ENCODE measurements at places on chromosomes 2 and 18. TPM values are rescaled to one million over a fixed set of nuclear protein-coding genes. Genes with fewer than 3 reads are reported as not detected.

SLC4A3 gene
- polyA plus RNA-seq, result 3.3 TPM

REG1B gene
- 0.24 TPM for polyA plus RNA-seq

SP9 gene
- polyA plus RNA-seq, result not detected

TTN gene
- polyA plus RNA-seq, result 0.90 TPM

FOXD4L1 gene
- polyA plus RNA-seq, result 0.07 TPM

C2orf66 gene
- polyA plus RNA-seq, result 0.24 TPM

CKAP2L gene
- polyA plus RNA-seq, result 6.2 TPM

DES gene
- 429 TPM for polyA plus RNA-seq

- no peak for DNase-seq
- no peaks in the 10 kb centered on the region for H3K27me3 ChIP-seq
- H3K4me3 ChIP-seq, result no peak overlapping the region
- no peak overlapping the region for H3K27ac ChIP-seq
- peaks cover under 1% of the 10 kb centered on the region for H3K36me3 ChIP-seq
These were observed 161.5 kb downstream of the PHLPP1 start for GRCh38 chr18:62876828-62877227.

DNA sequence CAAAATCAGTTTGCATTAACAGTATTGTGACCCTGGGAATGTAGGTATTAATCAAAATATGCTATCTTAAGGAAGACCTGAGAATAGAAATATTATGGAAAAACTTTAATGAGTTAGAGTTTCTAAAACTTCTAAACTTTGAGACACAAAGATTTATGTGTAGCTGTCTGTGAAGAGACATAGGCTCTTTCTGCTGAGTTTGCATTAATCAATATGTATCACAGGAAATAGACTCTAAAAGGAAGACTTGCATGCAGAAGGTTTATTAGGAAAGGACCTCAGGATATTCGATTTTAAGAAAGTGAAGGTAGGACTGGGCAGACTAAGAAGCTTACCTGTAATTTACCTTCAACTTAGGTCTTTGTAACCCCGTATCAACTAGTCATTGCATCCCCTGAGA lies 494.8 kb upstream of the NRXN1 start:
- H3K4me1 ChIP-seq, result no peaks in the 10 kb centered on the region
- DNase-seq, result no peak
- no peak overlapping the region for H3K4me3 ChIP-seq
- no peaks in the 10 kb centered on the region for H3K36me3 ChIP-seq
- H3K27ac ChIP-seq, result no peak overlapping the region

- DNase-seq, result peak; percentile 34
- H3K4me1 ChIP-seq, result peaks cover 3% of the 10 kb centered on the region
- H3K27me3 ChIP-seq, result peaks cover 9% of the 10 kb centered on the region
- H3K36me3 ChIP-seq, result no peaks in the 10 kb centered on the region
These were observed 11.3 kb upstream of the PXDN start for GRCh38 chr2:1755436-1756191.

DNA sequence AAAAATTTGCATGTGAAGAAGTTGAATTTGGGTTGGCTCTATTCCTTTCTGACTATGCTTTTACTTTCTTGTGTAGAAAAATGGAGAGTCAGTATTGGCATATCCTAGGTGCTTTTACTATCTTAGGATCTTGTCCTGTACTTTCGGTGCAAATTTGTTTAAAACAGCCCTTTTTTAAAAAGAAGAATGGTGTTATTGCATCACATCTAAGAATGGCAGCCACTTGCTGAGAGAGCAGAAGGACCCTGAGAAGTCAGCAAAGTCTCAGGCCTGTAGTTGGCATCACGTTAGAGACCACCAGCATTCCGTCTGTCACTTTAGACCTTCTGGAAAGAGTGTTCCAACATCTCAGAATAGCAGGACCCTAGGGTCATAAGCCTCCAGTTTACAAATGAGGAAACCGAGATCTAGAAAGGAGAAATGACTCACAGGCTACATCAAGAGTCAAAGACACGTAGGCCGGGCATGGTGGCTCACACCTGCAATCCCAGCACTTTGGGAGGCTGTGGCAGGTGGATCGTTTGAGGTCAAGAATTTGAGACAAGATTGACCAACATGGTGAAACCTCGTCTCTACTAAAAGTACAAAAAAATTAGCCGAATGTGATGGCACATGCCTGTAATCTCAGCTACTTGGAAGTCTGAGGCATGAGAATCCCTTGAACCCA lies 42.5 kb downstream of the SPATS2L start:
- H3K4me3 ChIP-seq, result no peak overlapping the region
- no peaks in the 10 kb centered on the region for H3K27me3 ChIP-seq
- DNase-seq, result no peak
- H3K4me1 ChIP-seq, result peaks cover 14% of the 10 kb centered on the region

- DNase-seq, result no peak
- no peak overlapping the region for H3K4me3 ChIP-seq
- H3K27ac ChIP-seq, result no peak overlapping the region
- H3K27me3 ChIP-seq, result no peaks in the 10 kb centered on the region
These were observed 17.6 kb downstream of the ARHGEF4 start for GRCh38 chr2:130854301-130854700.

- no peak overlapping the region for H3K4me3 ChIP-seq
- H3K27me3 ChIP-seq, result no peaks in the 10 kb centered on the region
- no peak for DNase-seq
- no peaks in the 10 kb centered on the region for H3K4me1 ChIP-seq
- no peaks in the 10 kb centered on the region for H3K36me3 ChIP-seq
- no peak overlapping the region for H3K27ac ChIP-seq
These were observed 591.3 kb upstream of the SYT4 start for GRCh38 chr18:43868497-43868995.

GRCh38 chr2:137194111-137194510 lies 428.8 kb downstream of the THSD7B start:
- no peak overlapping the region for H3K27ac ChIP-seq
- DNase-seq, result no peak
- H3K4me3 ChIP-seq, result no peak overlapping the region
- peaks cover 23% of the 10 kb centered on the region for H3K4me1 ChIP-seq
- H3K27me3 ChIP-seq, result no peaks in the 10 kb centered on the region

GRCh38 chr2:170271340-170271739 lies 93.4 kb downstream of the MYO3B start:
- H3K27ac ChIP-seq, result no peak overlapping the region
- no peaks in the 10 kb centered on the region for H3K4me1 ChIP-seq
- no peak for DNase-seq
- H3K4me3 ChIP-seq, result no peak overlapping the region
- no peaks in the 10 kb centered on the region for H3K27me3 ChIP-seq

DNA sequence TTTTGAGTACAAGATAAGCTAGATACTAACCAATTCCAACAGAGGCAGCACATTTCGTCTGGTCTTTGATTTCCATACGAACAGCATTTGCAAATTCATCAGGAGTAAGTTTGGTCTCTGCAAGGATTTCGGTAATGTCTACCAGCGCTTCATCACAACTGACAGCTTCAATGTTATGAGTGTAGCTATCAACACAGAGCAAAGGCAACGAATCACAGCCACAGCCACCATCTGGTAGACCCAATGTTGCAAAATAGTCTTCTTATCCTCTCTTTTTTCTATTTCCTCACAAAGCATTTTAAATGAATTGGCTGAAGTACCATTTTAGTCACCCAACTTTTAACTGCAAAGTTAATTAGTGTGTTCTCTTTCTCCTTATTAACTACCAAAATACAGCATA lies 68.3 kb downstream of the REV1 start:
- no peaks in the 10 kb centered on the region for H3K27me3 ChIP-seq
- peaks cover 59% of the 10 kb centered on the region for H3K36me3 ChIP-seq
- H3K4me3 ChIP-seq, result no peak overlapping the region
- no peak overlapping the region for H3K27ac ChIP-seq
- H3K4me1 ChIP-seq, result no peaks in the 10 kb centered on the region

DNA sequence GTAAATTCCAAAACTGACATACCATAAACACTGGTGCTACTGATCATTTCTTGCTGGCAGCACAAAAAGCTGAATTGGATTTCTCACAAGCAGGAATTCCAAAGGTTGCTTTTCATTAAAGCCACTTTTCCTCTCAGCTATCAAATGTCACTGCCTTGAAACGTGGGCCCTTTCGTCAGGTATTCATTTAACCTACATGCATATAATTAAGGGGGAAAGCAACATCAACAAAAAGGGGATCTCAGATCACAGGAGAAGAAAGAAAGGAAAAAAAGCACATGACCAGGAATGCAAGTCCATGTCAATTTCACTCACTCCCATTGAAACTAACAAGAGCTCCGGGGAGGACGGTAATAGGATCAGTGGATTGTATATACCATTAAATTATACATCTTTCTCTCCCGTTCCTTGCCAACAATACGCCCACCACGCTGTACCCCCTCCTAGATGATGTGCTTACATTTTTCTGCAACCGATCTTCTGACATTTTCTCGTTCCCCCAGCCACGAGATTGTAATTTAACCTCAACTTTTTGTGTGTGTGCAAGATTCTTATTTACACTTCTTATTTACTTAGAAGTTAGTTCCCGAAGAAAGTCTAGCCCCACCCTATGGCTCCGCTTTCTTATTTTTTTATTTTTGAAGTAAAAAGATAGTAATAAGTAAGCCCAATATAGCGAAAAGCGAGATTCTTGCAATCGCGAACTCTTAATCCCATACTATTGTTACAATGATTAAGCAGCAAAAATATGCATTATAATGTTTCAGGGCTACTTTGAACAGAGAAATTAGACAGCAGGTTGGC lies 725 bp downstream of the FIGN start:
- no peaks in the 10 kb centered on the region for H3K4me1 ChIP-seq
- DNase-seq, result peak; percentile 7
- H3K27ac ChIP-seq, result no peak overlapping the region
- H3K27me3 ChIP-seq, result peaks cover 24% of the 10 kb centered on the region
- peak overlapping the region; percentile 49 for H3K4me3 ChIP-seq

DNA sequence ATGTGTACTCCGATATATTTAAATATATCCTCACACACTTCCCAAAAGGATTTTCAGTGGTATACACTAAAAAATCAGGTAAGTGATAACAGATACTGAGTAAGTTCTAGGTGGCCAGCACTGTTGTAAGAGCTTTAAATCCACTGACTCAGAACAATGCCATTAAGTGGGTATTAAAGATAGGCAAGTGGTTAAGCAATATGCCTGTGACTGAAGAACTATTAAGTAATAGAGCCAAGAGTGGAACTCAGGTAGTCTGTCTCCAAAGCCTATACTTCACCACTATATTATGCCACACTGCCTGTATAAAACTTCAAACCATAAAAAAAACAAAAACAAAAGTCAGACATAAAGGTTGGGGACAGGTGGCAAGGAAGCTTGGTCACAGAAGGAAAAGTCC lies 37.2 kb downstream of the THUMPD2 start:
- peaks cover 3% of the 10 kb centered on the region for H3K4me1 ChIP-seq
- H3K36me3 ChIP-seq, result peaks cover 46% of the 10 kb centered on the region
- H3K4me3 ChIP-seq, result no peak overlapping the region
- H3K27ac ChIP-seq, result no peak overlapping the region
- peak; percentile 12 for DNase-seq
- H3K27me3 ChIP-seq, result no peaks in the 10 kb centered on the region

DNA sequence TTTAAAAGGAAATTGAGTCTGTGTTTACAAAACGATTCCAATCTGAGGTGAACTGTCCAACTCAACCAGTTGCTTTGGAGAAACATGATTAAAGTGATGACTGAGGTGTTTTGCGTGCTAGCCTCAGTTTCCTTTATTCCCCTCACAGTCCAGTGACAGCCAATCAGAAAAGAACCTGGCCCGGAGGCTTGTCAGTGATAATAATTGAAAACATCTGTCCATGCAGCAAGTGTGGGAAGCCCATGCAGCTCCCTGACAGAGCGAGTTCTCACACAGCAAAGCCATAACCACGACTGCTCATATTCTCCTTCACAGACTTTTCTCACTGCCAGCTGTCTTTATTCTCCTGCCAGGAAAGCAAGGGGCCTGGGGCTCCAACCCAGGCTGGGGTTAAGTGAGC lies 613.4 kb downstream of the ARHGAP15 start:
- H3K4me3 ChIP-seq, result no peak overlapping the region
- no peaks in the 10 kb centered on the region for H3K4me1 ChIP-seq
- H3K27ac ChIP-seq, result no peak overlapping the region
- H3K36me3 ChIP-seq, result no peaks in the 10 kb centered on the region
